IMR-90 (cell line): ENCODE measurements at places on chromosomes 1 and 21.
A peak's percentile ranks its signal among the peaks of the same experiment; 100 is the strongest.

- H3K4me1 ChIP-seq = peaks cover 6% of the 10 kb centered on the region; the same call in 1 of the 2 replicates
- no peak overlapping the region for H3K4me3 ChIP-seq
- peak; percentile 35 for DNase-seq
- no peaks in the 10 kb centered on the region for H3K36me3 ChIP-seq
Measured at GRCh38 chr1:64822621-64823020, 77.7 kb downstream of the RAVER2 start.

- no peak overlapping the region for H3K4me3 ChIP-seq
- H3K27ac ChIP-seq = no peak overlapping the region
- H3K27me3 ChIP-seq = no peaks in the 10 kb centered on the region
- H3K4me1 ChIP-seq = no peaks in the 10 kb centered on the region
- H3K36me3 ChIP-seq = no peaks in the 10 kb centered on the region
Measured at GRCh38 chr1:4171480-4172450, 271.7 kb upstream of the C1orf174 start.

DNA sequence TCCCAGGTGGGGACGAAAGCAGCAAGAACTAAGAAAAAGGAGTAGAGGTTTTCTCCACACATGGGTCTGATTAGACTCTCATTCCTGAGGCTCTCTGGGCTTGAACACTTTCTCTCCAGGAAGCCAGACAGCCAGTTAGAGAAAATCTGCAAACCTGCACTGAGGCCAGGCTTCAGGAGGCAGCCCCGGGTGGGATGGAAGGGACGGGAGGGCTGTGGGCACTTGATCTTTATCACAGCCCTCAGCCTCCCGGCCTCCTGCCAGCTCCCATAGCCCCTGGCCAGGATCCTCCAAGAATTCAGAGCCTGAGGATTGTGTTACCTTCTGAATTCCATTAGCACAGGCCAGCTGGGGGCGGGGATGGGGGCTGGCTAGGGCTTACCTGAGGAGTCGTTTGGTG is 40.1 kb downstream of the SERTAD4 start:
- no peak overlapping the region for H3K27ac ChIP-seq
- no peaks in the 10 kb centered on the region; the same call in 1 of the 2 replicates for H3K4me1 ChIP-seq
- H3K27me3 ChIP-seq = peaks cover 18% of the 10 kb centered on the region
- no peak overlapping the region for H3K4me3 ChIP-seq
- DNase-seq = no peak
- no peaks in the 10 kb centered on the region for H3K36me3 ChIP-seq

DNA sequence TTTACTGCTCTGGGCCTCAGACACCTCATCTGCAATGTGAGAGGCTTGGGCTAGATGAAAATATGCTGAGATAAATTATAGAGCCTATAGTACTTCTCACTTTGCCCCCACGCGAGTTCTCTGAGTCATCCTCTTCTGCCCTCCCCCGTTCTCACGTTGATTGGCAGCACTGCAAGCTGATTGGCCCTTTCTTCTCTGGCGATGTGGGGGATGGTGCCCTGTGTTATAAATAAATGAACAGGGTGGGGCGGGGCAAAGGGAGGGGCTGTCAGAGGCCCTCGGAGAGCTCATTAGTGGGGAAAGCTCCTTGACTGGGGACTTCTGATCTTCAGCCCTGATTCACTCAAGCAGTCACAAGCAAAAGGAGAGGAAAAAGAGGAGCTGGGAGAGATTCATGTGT is 64.3 kb upstream of the ZC3H12A start:
- H3K4me1 ChIP-seq = no peaks in the 10 kb centered on the region
- DNase-seq = no peak
- H3K27me3 ChIP-seq = no peaks in the 10 kb centered on the region
- H3K4me3 ChIP-seq = no peak overlapping the region
- H3K27ac ChIP-seq = no peak overlapping the region
- H3K36me3 ChIP-seq = no peaks in the 10 kb centered on the region

DNA sequence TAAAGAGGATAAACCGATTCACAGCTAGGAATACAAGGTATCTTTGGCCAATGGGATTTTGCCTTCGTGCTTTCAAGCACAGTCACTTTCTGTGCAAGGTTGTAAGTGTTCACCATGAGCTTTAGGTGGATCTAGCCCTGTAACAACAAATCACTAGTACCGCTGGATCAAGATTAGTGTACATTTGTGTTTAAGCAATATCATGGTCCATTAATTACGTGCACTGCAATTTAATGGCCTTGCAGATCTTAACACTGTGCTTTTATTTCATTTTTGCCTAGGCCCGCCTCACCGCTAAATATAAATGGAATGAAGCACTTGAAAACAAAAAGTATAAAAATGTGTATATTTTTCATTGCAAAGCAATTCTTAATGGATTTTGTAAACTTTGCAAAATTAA is 461.1 kb downstream of the DSCAM start:
- H3K4me3 ChIP-seq = no peak overlapping the region
- H3K4me1 ChIP-seq = no peaks in the 10 kb centered on the region
- H3K27me3 ChIP-seq = no peaks in the 10 kb centered on the region

DNA sequence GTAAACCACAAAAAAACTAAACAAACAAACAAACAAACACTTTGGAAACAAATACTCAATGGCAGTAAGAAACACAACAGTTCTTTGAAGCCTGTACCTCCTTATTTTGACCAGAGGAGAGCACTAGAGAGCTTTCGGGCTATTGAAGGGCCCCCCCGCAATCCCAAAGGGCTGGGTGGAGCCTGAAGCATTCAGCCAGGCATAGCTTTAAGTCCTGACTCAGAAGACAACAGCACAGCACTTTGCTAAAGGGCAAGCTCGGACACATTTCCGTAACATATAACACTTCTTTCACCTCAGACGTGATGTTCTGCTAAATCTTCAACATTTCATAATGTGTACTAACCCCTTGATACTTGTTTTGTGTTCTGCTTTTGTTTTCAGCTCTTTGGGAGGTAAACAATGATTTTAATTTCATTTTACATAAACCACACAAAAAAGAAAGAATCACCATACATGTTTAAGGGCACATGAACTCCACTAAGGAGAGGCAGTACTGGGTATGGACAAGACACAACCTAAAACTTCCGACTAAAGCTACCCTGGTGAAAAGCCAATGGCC is 9.7 kb upstream of the SHCBP1L start:
- no peaks in the 10 kb centered on the region for H3K36me3 ChIP-seq
- peak; percentile 90 for DNase-seq
- H3K27ac ChIP-seq = peak overlapping the region; percentile 77; the same call in 1 of the 2 replicates
- H3K27me3 ChIP-seq = no peaks in the 10 kb centered on the region
- no peaks in the 10 kb centered on the region for H3K4me1 ChIP-seq

GRCh38 chr1:44694863-44695478 is 20.5 kb downstream of the ARMH1 start:
- H3K27ac ChIP-seq = no peak overlapping the region

- H3K4me3 ChIP-seq = no peak overlapping the region
- H3K36me3 ChIP-seq = peaks cover 46% of the 10 kb centered on the region
- no peaks in the 10 kb centered on the region for H3K4me1 ChIP-seq
- H3K27me3 ChIP-seq = no peaks in the 10 kb centered on the region
- DNase-seq = no peak
Measured at GRCh38 chr21:46394595-46395104, 64.0 kb upstream of the DIP2A start.
